Natural killer cell (primary cell): ENCODE measurements at places on chromosomes 3 and 15. TPM values are rescaled to one million over a fixed set of nuclear protein-coding genes. Genes with fewer than 3 reads are reported as not detected.

DNA sequence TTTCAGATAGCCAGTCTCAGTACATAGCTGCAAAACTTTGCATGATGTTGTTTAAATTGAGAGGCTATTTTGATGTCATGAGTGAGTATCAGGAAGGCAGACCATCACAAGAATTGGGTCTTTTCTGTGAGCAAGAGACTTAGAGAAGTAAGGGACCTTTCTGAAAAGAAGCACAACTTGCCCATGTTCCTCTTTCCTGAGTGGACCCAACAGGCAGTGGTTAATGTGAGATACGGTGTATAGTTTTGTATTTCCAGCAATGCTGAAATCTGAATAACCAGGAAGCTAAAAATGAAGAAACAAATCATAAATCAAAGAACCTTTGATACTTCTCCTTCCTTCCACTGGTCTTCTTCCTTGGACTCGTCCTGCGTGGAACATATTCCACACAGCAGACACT is 25.1 kb downstream of the MCTP2 start:
- DNase-seq = no peak

DNA sequence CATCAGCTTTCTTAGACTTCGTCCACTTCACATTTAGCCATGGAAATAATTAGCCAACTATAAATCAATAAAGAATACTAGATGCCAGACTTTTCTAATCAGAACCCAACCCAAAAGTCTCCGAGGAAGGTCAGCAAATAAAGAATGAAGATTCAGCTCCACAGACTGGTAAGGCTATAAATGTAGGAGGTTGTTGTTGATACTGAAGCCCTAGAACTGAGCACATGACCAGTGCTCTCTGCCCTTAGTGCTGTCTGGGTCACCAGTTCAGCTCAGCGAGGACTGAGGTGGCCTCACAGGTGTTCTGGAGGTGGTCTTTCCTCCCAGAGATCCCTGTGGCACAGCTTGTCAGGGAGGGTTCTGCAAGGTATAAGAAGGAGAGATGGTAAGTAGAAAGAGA is 20.9 kb upstream of the SLC28A2 start:
- no peak for DNase-seq

DNA sequence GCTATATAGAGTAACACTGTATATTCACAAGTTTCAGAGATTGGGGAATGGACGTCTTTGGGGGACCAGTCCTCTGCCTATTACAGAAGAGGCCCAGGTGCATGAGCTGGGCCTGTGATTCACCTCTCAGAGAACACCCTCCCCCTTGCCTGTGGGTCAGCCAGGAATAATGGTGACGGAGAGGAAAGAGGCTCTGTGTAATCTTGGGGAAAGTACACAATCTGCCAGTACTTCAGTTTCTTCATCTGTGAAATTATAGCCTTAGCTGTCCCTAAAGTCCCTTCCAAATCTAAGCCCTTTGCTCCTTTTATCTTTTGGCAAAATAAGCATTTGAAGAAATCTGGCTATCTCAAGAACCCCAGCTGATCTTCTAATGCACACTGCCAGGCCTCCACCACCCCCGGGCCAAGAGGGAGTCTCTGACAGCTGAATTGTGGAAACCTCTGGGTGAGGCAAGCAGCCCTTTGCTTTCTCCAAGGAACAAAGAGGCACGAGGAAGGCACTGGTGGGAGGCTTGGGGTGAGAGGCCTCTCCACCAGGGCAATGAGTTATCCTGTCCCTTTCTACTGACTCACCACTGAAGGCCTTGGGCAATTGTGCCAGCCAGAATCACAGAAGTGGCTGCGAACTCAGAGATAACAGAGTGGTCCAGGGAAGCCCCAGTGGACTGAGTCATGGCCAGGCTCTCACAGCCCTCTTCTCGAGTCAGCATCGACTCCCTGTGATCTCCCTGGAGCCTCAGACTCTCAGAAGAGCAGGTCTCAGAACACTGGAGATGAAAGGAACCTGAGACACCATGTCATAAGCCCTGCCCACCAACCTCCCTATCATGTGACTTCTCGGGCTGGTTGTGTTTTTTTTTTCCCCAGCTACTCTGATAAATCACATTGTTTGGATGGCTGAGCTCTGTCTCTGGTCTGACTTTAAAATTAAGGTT is 31.8 kb downstream of the CCNL1 start:
- no peak for DNase-seq

GRCh38 chr3:141942006-141942405 is 65.6 kb downstream of the ATP1B3 start:
- DNase-seq = no peak

- no peak for DNase-seq
These were observed 30.7 kb upstream of the DUSP7 start for GRCh38 chr3:52086976-52087663.

DNA sequence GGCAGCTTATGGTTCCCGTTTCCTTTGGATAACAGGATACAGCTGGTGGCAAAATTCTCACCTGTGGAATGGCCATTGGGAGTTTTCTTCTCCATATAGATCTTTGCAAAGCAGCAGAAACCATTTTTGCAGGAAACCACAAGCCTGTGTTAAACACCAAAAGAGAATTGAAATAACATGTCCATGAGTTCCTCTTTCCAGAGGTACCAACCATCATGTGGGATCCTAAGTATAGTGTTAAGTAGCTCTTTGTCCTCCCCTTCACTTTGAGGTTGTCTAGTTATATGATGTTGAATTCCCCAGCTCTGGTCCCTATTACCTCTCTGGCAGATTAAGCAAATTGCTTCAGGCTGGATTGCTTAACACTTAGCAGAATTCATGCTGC is 94.9 kb downstream of the AKAP13 start:
- DNase-seq = no peak

The SYNM gene
- total RNA-seq = 0.11 TPM

The GHSR gene
- total RNA-seq = 0.63 TPM

The ARMC8 gene
- total RNA-seq = 75.4 TPM

The PRKCD gene
- 31.7 TPM for total RNA-seq

The XRN1 gene
- 116 TPM for total RNA-seq

The HTR3E gene
- not detected for total RNA-seq
